ENCODE measurements at places on chromosomes 12 and 14.
A peak's percentile ranks its signal among the peaks of the same experiment; 100 is the strongest.

DNA sequence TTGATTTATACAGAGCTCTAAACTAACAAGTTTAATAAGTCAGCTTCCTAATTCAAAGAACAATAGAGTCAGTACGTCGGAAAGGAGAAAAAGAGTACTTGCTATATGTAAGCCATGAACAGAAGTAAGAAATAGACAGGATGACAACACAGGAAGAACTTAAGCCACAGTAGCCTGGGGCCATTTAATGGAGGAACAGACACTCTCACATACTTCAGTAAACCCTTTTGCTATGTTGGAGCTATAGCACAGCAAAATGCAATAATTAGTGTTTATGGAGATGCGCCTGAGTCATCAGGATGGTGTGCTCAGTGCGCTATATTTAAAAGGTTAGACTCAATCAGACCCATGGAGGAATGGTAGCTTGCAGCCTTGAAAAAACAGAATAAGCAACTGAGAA is 61.0 kb downstream of the SRGAP1 start:
- DNase-seq, result no peak

DNA sequence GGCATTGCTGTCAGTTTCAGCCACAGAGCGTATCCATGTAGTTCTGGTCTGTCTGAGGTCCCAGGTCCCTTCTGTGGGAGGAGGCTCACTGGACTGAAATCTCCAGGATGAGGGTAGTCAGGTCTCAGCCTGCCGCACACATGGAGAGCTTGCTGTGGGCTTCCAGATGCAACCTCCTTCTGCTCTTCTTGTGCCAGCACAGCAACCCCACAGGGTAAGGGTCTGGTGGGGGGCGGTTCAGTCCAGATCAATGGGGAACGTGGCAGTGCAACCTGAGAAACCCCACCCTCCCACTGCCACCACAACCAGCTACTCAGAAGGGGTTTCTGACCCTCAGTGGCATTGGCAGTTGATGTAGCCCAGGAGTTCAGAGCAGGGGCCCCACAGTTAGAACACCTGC is 61.2 kb downstream of the BEGAIN start:
- DNase-seq, result no peak

- no peak for DNase-seq
Measured at GRCh38 chr14:79878785-79879184, 332.5 kb downstream of the DIO2 start.

GRCh38 chr12:88570103-88570502 is 10.2 kb downstream of the KITLG start:
- peak; percentile 43 for DNase-seq

DNA sequence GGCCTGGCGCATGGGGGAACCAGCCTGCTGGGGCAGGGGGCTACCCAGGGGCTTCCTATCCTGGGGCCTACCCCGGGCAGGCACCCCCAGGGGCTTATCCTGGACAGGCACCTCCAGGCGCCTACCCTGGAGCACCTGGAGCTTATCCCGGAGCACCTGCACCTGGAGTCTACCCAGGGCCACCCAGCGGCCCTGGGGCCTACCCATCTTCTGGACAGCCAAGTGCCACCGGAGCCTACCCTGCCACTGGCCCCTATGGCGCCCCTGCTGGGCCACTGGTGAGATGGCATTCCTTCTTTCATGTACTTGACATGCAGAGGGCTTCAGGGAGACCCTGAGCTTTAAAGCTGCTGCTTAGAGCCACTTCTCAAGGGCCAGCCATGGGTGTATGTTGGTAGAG is 9.0 kb downstream of the LGALS3 start:
- DNase-seq, result no peak

- DNase-seq, result peak; percentile 36
Measured at GRCh38 chr12:29634057-29634456, 136.6 kb upstream of the OVCH1 start.

DNA sequence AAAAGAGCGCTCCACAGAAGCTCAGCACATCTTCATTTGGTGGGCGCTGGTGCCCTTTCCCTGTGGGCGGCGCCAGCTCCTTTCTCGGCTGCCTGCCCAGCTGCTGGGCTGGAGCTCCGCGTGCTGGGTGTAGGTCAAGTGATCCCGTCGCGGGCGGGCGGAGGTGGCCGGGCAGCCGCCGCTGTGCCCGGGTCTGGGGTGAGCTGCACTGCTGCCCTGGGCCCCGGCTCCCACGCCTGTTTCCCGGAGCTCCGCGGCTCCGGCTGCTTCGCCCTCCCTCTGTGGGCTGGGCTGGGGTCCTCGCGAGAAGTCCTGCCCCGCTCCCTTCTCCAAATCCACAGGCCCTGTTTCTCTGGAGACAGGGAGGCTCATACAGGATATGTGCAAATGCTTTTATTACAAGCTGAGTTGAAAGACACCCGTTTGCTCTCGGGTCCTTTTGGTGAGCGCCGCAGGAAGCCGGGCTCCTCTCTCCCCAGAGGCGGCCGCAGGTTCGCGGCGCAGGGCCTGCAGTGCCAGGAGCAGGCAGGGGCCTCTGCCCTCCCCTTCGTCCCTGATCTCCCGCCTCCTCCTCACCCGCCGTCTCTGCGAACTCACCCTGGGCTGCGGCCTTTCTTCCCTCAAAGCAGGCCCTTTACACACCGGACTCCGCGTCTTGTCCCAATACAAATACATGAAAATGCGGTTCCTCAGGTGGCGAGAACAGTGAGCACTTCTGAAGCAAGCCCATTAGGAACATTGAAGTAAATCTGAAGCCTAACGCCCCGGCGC is 67.8 kb upstream of the CAPRIN2 start:
- peak; percentile 72 for DNase-seq

DNA sequence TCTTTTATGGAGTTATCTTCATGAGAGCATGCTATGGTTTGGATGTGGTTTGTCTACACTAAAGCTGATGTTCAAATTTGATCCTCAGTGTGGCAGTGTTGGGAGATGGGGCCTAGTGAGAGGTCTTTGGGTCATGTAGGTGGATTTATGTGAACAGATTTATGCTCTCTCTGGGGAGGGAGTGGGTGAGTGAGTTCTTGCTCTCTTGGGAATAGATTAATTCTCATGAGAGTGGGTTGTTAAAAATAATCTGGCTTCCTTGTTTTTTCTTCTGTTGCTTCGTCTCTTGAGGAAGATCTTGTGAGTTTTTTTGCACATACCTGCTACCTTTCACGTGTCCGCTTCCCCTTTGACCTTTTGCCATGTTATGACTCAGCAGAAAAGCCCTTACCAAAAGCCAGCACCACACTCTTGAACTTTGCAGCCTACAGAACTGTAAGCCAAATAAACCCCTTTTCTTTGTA is 20.5 kb downstream of the DERA start:
- DNase-seq, result no peak

GRCh38 chr14:71758229-71758951 is 173.8 kb upstream of the RGS6 start:
- DNase-seq, result no peak

DNA sequence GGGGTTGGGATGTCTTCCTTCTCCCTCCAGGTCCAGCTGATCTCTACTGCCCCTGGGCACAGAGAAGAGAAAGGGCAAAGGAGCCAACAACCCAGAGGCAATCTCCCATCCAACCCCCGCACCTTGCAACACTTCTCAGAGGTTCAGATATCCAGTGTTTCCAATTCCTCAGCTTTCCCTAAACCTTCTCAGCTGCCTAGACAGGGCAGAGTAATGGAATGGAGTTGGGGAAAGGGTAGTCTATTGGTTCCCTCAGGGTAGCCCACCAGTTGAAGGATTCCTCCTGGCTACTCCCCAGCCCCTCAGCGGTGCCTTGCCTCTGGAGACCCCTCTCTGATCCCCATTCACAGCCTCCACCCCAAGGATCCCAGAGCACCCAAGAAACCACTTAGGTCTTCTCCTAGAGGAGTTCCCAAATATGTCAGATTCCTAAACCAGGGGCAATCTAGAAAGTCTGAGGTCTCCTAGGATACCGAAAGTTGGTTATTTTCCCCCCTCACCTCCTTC is 537 bp downstream of the NFE2 start:
- no peak for DNase-seq

GRCh38 chr14:64826845-64827244 is 52.9 kb downstream of the SPTB start:
- peak; percentile 34 for DNase-seq

- no peak for DNase-seq
Measured at GRCh38 chr12:67263471-67263870, 5.7 kb upstream of the CAND1 start.

DNA sequence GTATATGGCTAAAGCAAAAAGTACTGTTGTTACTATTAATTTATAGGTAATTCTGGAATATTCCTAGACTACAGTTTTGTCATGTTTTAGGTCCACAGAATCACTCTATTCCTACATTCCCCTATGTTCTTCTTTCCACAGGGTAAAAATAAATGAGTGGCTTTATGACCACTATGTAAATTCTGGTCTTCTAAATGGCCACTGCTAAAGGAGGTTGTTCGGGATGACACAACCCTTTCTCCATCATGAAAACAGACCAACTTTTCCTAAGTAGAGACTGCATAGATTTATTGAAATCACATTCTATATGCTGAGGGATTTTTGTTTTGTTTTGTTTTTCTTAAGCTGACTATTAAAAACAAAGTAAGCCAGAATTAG is 88.0 kb downstream of the SYT1 start:
- no peak for DNase-seq

- no peak for DNase-seq
Measured at GRCh38 chr14:66568220-66568619, 60.3 kb downstream of the GPHN start.

GRCh38 chr12:131559517-131560516 is 151.1 kb upstream of the SFSWAP start:
- DNase-seq, result no peak

- no peak for DNase-seq
Measured at GRCh38 chr14:49418789-49419188, 167.4 kb downstream of the RPS29 start.

DNA sequence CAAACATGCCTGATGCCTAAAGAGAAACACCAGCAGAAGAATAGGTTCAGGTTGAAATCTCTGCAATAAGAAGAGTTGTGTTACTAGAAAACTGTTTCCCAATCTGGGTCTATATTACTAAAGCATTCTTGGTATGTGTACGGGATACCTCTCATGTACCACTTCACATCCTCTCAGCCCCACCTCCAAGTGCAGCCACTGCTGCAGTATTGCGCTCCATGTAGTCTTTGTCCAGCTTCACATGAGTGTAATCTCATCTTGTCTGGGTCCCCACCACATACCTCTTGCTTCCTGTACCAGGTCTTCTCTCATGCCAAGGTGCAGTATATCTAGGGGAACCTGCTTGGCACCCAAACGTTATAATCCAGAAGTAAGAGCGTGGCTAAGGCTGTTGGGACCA is 187.5 kb upstream of the EEA1 start:
- no peak for DNase-seq

DNA sequence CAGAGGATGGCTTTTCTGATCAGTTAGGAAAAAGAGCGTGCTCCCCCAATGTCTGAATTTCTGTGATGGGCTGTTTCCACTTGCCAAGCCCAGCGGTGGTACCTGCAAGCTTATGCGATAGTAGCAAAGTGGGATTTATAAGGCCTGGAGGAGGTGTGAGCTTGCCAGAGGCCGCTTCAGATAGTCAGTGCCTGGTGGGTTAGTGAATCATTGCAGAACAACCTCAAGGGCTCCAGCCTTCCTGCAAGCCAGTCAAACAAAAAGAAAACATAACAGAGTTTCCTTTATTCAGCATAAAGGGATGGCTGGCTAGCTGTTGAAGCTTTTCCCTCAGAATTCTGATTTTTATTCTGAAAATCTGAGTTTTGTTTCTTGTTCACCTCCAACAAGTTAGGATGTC is 7.6 kb upstream of the BMP4 start:
- DNase-seq, result no peak

DNA sequence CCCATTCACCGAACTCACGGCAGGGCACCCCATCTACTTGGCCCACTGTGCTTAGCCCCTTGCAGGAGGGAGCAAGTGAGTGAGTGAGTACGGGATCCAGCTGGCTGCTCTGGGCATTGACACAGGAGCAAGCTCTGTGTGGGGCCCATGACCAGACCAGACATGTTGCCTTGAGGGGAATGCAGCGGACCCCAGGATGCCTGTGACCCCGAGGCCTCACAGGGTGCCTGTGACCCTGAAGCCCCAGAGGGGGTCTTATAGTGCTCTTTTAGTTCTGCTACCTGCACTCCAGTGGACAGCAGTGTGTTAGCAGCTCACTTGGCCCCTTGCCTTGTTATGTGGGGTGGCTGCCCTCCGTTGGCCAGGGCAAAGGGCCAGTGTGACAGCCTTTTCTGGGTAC is 255.8 kb downstream of the ETNK1 start:
- no peak for DNase-seq

- DNase-seq, result no peak
Measured at GRCh38 chr14:23119363-23120327, 590 bp upstream of the CEBPE start.

GRCh38 chr12:68048648-68049297 is 59.5 kb downstream of the IFNG-AS1 start:
- no peak for DNase-seq

DNA sequence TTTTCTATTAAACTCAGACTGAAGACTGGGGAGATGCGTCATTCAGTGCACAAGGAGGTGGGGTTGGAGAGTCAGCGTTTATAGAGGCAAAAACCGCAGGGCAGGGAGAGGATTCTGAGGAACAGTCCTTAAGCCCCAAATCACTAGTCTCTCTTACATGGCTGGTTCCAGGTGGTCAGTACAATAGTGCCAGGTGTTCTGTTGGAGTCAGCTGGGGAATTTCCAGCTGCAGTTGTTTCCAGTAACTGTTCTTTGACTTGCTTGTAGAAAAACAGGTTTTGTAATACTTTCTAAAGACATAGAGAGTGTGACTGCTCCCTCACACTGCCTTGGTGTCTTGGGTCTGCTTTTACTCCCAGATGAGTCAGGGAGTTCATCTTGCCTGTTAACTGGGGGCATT is 192.2 kb downstream of the TMTC3 start:
- peak; percentile 60 for DNase-seq
